ENCODE measurements at places on chromosomes 16 and 17.

GRCh38 chr17:14768923-14769322 is 468.0 kb downstream of the HS3ST3B1 start:
- DNase-seq, result no peak

DNA sequence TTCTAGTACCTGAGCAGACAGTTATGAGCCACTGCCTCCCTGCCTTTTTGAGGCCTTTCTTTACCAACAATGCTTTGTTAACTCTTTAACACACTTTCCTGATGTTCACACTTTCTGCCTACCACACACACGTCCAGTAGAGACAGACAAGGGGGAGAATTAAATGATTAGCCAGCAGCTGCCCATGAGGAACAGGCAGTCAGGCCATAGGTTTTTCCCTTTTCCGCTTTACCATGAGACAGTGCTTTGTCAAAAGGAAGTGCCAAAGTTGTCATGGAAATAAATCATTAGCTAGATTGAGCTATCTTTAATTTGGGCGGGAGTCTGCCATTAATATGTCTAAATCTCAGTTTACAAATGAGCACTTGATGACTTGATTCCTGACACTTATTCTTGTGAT is 102.1 kb downstream of the PITPNC1 start:
- no peak for DNase-seq

DNA sequence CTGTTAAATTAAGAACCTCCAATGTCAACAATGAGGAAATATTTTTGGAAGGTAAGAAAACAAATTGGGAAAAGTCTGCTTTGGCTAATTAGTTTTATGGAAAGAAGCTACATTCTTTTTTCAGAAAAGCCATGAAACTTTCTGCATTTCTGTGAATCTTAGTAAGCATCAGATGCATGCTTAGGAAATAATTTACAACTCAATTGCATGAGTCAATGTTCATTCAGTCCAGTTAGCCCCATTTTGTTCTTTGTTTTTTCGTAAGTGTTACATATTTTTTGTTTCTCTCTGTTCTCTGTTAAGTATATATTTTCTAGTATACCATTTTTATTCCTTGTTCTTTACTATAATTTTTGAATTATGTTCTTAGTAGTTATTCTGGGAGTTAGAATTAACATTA is 195.2 kb upstream of the KIF2B start:
- DNase-seq, result no peak

GRCh38 chr16:56262148-56262547 is 70.9 kb downstream of the GNAO1 start:
- no peak for DNase-seq

GRCh38 chr17:67632141-67632540 is 85.6 kb upstream of the NOL11 start:
- no peak for DNase-seq

- no peak for DNase-seq
Measured at GRCh38 chr17:49435671-49436029, 21.0 kb upstream of the PHB1 start.

Measured in hematopoietic multipotent progenitor cell treated with erythropoietin and hydrocortisone succinate and interleukin-3 and kit ligand, for 17 days (in vitro differentiated cells).